Stimulated activated CD4-positive, alpha-beta T cell treated with anti-CD3 and anti-CD28 coated beads, Interleukin-1b, Interleukin-23, amount 100 ng/mL, for 1 hour (primary cell): ENCODE measurements at places on chromosomes 4 and X.

GRCh38 chr4:56077676-56078075 lies 128.9 kb downstream of the CEP135 start:
- no peak for DNase-seq

DNA sequence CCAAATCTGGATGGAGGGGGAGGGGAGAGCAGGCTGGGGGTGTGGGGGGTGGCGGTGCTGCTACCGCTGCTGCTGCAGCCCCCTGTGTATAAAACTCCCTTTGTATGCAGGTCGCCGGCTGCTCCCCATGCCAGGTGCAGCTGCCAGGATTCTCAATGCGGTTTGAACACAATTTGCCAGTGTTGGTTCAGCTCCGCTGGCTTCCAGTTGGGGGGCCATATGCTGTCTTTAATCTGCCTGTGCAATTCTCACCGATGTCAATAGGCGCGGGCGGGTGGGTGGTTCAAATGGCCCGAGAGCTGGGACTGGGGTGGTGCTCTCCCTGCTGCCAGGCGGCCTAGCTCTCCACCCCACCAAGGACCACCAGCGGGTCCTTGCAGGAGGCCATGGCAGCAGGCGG lies 257.6 kb downstream of the BCOR start:
- DNase-seq = no peak

GRCh38 chr4:100707786-100708185 lies 190.0 kb upstream of the EMCN start:
- no peak for DNase-seq

- no peak for DNase-seq
Measured at GRCh38 chr4:70895811-70896491, 6.2 kb upstream of the MOB1B start.

DNA sequence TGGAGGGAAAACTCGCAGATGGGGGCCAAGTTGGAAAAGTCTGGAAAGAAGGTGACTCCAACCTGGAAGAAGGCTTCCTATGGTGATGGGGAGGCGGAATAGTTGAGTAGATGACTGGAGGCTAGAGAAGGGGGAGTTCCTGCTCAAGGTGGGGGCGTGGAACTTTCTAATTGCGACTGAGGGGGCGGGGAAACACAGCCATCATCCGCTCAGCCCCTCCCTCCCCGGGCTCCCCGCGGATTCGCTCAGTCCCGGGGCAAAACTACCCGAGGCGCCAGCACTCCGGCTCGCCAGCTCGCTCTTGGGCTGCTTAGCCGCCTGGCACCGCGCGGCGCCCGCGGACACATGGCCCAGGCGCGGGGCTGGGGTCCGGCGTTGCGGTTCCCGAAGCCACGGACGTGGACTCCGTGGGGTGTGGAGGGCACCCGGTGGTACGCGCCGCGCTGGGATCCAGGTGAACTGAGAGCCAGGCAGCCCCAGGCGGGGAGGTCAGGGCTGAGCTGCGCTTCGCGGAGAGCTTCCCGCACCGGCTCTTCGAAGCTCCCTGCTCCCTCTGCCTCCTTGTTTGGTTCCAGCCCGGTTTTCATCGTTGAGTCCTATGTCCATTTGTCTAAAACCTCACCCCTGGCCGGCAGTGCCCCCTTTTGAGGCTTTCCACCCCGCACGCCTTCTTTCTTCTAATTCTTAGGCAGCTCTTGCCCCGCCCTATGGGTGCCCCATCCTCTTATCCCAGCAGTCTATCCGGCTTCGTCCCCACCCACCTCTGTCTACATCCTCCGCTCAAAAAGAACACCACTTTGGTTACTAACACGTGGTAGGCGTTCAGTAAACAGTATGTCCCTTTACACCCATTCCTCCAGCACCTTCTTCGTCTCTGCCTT lies 38.9 kb downstream of the STARD8 start:
- no peak for DNase-seq

DNA sequence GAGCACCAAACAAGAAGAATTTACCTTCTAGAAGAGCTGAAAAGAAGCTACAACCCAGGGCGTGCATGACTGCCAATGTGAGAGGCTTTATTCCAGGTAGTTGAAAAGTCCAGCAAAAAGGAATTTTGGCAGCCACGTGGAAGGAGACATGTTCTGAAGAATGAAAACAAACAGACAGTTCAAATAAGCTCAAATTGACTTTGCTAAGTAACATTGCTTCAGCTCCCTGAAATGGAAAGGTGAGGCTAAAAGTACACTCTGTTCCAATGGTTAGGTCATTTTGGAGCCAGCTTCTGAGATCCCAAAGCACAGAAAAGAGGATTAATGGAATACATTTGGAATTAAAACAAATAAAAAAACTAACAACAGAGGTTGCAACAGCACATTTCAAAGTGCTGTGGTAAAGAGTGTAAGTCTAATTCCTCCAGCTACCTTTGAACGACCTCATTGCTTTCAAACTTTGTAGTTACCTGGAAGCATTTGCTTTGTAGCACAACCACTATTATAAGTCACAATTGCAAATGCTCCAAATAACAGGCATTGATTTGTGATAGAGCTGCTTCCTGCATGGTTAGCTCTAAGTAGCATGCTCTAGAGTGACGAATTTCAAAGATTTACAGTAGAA lies 405.3 kb upstream of the EDA2R start:
- no peak for DNase-seq

DNA sequence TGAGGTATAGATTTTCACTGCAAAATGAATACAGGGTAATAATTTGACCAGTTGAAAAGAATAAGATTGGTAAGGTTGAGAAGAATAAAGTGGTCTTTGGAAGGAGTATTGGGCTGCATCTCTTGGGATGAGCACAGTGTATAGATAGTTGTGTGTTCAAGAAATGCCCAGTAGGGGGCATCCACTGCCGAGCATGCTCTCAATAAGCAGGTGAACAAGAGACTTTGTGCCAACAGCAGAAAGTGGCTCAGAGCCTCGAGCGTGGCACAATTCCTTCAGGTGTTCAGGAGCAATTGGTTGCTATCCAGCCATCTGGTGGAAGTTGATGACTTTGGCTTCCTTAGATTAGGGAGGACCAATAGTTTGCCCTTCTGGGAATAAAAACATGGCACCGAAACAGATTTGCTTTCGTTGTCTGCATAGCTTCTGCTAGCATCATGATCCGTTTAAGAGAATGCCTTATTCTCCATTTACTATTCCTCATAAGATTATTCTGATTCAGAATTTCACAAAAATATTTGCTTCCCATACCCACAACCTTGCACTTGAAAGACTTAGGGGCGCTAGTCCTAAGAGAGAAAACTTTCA lies 258.1 kb upstream of the NEIL3 start:
- no peak for DNase-seq

- no peak for DNase-seq
Measured at GRCh38 chrX:47690175-47690574, 31.2 kb upstream of the UXT start.

GRCh38 chr4:64144994-64145393 lies 264.3 kb downstream of the TECRL start:
- DNase-seq = no peak
